Aorta (tissue), 5 donors: ENCODE measurements at places on chromosomes 6 and 20.

DNA sequence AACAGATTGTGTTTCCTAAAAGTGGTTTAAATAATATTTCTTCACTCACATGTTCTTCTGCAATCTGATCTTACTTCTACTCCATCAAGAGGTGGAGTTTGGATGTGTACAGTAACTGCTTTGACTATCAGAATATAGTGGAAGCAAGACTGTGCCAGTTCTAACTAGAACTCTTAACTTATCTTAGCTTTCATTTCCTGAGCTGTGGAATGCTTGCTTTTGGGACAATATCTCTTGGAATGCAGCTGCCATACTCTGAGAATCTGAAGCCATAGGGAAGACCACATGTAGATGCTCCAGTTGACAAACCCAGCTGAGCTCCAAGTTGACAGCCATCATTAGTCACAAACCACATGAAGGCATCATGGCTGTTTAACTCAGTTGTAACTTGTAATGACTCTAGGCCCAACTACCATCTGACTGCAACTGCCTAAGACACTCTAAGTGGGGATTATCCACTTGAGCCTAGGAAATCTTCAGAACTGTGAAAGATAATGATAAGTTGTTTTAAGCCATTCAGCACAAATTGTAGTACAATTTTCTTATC is 40.8 kb upstream of the MAN1A1 start:
- no peak for DNase-seq

DNA sequence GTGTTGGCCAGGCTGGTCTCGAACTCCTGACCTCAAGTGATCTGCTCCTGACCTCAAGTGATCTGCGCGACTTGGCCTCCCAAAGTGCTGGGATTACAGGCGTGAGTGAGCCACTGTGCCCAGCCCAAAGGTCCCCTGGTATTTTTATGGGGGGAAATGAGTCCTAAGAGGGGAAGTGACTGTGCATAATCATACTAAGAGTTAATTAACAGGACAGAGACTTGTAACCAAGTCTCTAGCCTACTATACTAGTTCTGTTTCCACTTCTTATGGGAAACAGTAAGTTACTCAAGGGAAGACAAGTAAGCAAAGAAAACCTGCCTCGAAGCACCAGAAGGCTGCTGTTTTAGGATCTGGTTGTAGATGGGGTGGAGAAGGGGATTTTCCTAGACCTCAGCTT is 27.9 kb downstream of the TCF15 start:
- DNase-seq: no peak

GRCh38 chr6:118319894-118320649 is 228.0 kb upstream of the PLN start:
- DNase-seq: no peak

- no peak for DNase-seq
These were observed 35.5 kb upstream of the SUMO4 start for GRCh38 chr6:149364557-149364956.

- no peak for DNase-seq
These were observed 145.9 kb downstream of the IMPG1 start for GRCh38 chr6:75926293-75927168.

- DNase-seq: no peak
These were observed 2.5 kb downstream of the RNF182 start for GRCh38 chr6:13927203-13927602.

- DNase-seq: no peak
These were observed 8.5 kb upstream of the TUBB2A start for GRCh38 chr6:3165631-3166534.

DNA sequence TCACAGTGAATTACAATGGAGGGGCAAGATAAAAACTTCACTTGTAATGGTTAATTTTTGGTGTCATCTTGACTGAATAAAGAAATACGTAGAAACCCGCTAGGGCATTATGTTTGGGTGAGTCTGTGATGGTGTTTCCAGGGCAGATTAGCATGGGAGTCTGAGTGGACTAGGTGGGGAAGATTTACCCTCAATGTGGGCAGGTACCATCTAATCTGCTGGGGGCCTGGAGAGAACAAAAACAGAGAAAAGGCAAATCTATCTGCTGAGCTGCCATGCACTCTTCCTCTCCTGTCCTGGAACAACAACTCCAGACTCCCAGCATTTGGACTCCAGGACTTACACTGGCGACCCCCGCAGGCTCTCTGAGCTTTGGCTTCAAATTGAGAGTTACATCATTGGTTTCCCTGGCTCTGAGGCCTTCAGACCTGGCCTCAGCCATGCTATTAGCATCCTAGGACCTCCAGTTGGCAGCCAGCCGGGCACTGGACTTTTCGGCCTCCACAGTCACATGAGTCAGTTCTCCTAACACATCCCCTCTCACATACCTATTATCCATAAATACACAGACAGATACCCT is 19.7 kb downstream of the NINL start:
- no peak for DNase-seq

DNA sequence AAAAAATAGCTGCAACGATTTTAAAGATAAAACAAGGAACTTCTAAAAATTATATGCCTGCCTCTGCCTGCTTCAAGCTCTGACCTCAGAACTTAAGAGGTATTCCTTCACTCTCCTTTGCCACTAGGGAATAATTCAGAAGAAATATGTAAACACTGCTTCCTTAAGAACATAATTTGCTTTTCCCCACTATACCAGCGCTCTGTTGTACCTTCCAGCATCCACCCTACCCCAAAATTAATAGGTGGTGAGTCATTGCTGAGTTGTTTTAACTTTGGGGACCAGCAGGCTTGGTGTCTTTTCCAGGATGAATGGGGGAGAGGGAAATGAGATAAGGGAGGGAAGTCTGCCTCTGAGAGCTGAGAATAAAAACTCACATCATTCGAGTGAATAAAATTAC is 107.7 kb upstream of the ATXN1 start:
- no peak for DNase-seq

DNA sequence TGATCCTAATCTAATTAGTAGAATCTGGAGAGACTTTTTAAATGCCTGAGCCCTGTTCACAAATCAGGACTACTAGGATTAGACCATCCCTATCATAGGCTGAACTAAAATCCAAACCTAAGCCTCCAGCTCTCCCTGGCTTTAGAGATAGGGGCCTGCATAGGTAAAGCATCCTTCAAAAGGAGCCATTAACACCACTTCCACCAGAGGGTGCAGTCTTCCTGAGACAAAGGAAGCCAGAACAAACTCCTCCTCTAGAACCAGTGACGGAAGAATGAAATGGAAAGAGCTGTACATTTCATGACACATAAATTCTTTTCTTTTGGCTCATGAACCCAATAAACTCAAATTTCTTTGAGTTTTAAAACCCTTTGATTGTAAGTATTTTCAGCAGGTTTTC is 291.2 kb upstream of the ADGRB3 start:
- DNase-seq: no peak

- DNase-seq: no peak
These were observed 39.3 kb downstream of the BEND3 start for GRCh38 chr6:107075951-107076381.

DNA sequence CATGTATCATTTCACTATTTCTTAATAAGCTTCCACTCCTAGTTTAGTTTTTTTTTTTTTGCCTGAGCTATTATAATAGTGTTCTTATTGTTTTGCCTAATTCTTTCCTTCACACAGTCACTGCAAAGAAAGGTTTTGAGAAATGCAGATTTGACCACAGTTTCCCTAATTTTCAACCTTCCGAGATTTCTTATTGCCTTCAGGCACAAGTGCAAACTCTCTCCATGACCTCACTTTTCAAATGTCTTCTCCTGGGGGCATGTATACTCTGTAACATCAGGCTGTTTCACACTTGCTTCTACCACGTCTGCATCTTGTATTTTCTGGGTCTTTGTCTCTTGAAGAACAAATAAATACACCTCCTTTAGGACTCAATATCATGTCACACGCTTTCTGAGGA is 339.0 kb upstream of the CITED2 start:
- DNase-seq: no peak

GRCh38 chr6:162488444-162488843 is 239.1 kb downstream of the PRKN start:
- no peak for DNase-seq

DNA sequence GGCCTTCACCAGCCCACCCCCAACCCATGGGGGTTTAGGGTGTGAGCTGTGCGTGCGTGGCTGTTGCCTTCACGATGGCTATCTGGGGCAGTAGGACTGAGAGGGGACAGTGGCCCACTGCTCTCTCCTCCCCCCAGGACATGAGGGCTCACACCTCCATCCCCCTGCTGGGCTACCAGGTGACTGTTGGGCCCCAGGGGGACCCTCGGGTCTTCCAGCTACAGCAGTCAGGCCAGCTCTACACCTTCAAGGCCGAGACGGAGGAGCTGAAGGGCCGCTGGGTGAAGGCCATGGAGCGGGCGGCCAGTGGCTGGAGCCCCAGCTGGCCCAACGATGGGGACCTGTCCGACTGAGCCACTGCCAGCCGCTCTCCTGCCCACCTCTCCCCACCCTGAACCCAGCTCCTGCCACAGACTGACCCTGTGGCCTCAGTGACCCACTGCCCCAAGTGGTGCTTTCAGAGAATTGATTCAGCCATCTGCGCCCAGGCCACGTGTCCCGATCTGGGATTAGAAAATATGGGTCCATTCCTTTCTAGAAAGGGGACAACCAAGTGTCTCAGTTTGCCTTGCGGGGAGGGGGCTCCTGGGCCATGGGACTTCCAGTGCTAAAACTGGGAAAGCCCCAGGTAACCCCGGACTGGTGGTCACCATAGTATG is 22.5 kb downstream of the FGD2 start:
- DNase-seq: peak; percentile 55

GRCh38 chr20:23132293-23132929 is 46.3 kb upstream of the CD93 start:
- DNase-seq: peak; percentile 38

- no peak for DNase-seq
These were observed 55.2 kb upstream of the CDKAL1 start for GRCh38 chr6:20479060-20479459.
